A375 (cell line): ENCODE measurements at places on chromosomes 2 and 18. TPM values are rescaled to one million over a fixed set of nuclear protein-coding genes. Genes with fewer than 3 reads are reported as not detected.

The HTR2B gene
- total RNA-seq = not detected in 2 replicates

The GNAL gene
- 1.5 and 2.3 TPM in 2 replicates for total RNA-seq

The CYRIA gene
- total RNA-seq = 0.30 and 0.53 TPM in 2 replicates

The FBLN7 gene
- total RNA-seq = 0.11 and 0.21 TPM in 2 replicates

The DNAJC5G gene
- not detected in 2 replicates for total RNA-seq

The TWSG1 gene
- 11.4 and 12.1 TPM in 2 replicates for total RNA-seq

The ABCG8 gene
- total RNA-seq = not detected in 2 replicates

The TUBB6 gene
- total RNA-seq = 410 and 452 TPM in 2 replicates

The KATNAL2 gene
- total RNA-seq = 1.5 and 3.3 TPM in 2 replicates

The LIMS4 gene
- total RNA-seq = 0.19 and 0.90 TPM in 2 replicates

The G6PC2 gene
- total RNA-seq = not detected in 2 replicates

The CAPN13 gene
- total RNA-seq = not detected in 2 replicates

The SCN2A gene
- 0.27 and 0.41 TPM in 2 replicates for total RNA-seq

The TMEM37 gene
- total RNA-seq = not detected in 2 replicates

The CYP27A1 gene
- total RNA-seq = 5.1 and 5.5 TPM in 2 replicates

The LYG1 gene
- 0.15 and 0.45 TPM in 2 replicates for total RNA-seq

The CGREF1 gene
- 19.0 and 23.2 TPM in 2 replicates for total RNA-seq

The POTEC gene
- total RNA-seq = 0.88 and 0.91 TPM in 2 replicates

The MARCO gene
- not detected in 2 replicates for total RNA-seq

The NEU2 gene
- total RNA-seq = not detected in 2 replicates

The CKAP2L gene
- total RNA-seq = 14.0 and 17.8 TPM in 2 replicates

The NYAP2 gene
- total RNA-seq = not detected in 2 replicates

The WDCP gene
- total RNA-seq = 4.9 and 5.9 TPM in 2 replicates

The CRYGA gene
- not detected in 2 replicates for total RNA-seq

The PRLH gene
- not detected in 2 replicates for total RNA-seq

The GALNT3 gene
- total RNA-seq = not detected in 2 replicates

The C2orf78 gene
- not detected in 2 replicates for total RNA-seq

The FIGN gene
- 0.61 and 0.68 TPM in 2 replicates for total RNA-seq

The SMAD7 gene
- total RNA-seq = 16.8 and 17.0 TPM in 2 replicates

The SPAG16 gene
- total RNA-seq = 16.8 and 17.7 TPM in 2 replicates

The SLC4A3 gene
- 6.8 and 9.2 TPM in 2 replicates for total RNA-seq

The TUBA3E gene
- total RNA-seq = not detected in 2 replicates

The NOL4 gene
- 0.66 TPM in 1 of 2 replicates, not detected in the other for total RNA-seq

The HOXD1 gene
- 0.08 TPM in 2 replicates for total RNA-seq

The TCF23 gene
- not detected in 2 replicates for total RNA-seq

The TTC32 gene
- 9.3 and 11.8 TPM in 2 replicates for total RNA-seq

The ZAP70 gene
- total RNA-seq = not detected in 2 replicates

The LCT gene
- 0.04 and 0.08 TPM in 2 replicates for total RNA-seq
